Naive thymus-derived CD8-positive, alpha-beta T cell (primary cell): ENCODE measurements at places on chromosomes 13 and 19. TPM values are rescaled to one million over a fixed set of nuclear protein-coding genes. Genes with fewer than 3 reads are reported as not detected.

The FUT3 gene
- total RNA-seq, result not detected

DNA sequence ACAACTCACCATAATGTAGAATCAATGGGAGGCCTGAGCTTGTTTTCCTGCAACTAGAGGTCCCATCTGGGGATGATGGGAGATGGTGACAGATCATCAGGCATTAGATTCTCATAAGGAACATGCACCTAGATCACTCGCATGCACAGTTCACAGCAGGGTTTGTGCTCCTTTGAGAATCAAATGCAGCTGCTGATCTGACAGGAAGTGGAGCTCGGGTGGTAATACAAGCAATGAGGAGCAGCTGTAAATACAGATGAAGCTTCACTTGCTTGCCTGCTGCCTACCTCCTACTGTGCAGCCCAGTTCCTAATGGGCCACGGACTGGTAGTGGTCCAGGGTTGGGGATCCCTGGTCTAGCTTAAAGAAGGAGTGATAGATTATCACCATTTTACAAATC, 33.0 kb downstream of the KPNA3 start:
- no peak for DNase-seq
- H3K4me3 ChIP-seq, result peak overlapping the region; percentile 38
- H3K27ac ChIP-seq, result peak overlapping the region; percentile 82
- peaks cover 25% of the 10 kb centered on the region for H3K36me3 ChIP-seq
- no peaks in the 10 kb centered on the region for H3K27me3 ChIP-seq

DNA sequence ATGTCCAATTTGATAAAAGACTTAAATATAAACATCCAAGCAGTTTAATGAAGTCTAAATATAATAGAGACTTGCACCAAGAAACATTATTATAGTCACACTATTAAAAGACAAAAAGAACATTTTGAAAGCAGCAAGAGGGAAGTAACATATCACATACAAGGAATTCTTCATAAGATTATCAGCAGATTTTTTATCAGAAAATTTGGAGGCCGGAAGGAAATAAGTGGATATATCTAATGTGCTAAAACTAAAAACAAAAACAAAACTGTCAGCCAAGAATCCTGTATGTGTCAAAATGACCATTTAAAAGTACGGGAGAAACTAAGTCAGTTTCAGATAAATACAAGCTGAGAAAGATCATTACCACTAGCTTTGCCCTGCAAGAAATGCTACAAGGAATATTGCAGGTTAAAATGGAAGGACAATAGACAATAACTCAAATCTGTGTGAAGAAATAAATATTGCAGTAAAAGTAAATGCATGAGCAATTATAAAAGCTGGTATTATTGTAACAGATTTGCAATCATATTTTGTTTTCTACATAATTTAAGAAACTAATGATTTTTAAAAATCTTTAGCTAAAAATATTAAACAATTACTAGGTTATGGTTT, 1665.9 kb upstream of the PCDH20 start:
- no peak overlapping the region for H3K4me3 ChIP-seq
- no peak overlapping the region for H3K27ac ChIP-seq
- no peaks in the 10 kb centered on the region for H3K4me1 ChIP-seq
- DNase-seq, result no peak
- no peaks in the 10 kb centered on the region for H3K27me3 ChIP-seq
- H3K36me3 ChIP-seq, result no peaks in the 10 kb centered on the region

The ZNF208 gene
- 3.3 TPM for total RNA-seq

DNA sequence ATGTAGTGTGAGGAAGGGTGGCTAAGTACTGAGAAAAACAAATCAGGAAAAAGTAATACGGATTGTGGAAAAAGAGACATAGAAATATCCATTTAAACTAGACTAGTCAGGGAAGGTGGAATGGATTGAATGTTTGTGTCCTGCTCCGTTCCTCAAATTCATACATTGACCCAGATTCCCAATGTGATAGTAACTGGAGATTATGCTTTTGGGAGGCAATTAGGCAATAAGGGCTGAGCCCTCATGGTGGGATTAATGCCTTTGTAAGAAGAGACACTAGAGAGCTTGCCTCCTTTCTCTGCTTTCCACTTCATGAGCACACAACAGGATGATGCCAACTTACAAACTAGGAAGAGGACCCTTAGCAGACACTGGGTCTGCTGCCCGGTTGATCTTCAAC, 765.2 kb upstream of the GPC6 start:
- H3K4me3 ChIP-seq, result no peak overlapping the region
- no peak overlapping the region for H3K27ac ChIP-seq
- no peaks in the 10 kb centered on the region for H3K27me3 ChIP-seq
- no peaks in the 10 kb centered on the region for H3K4me1 ChIP-seq
- H3K36me3 ChIP-seq, result no peaks in the 10 kb centered on the region

DNA sequence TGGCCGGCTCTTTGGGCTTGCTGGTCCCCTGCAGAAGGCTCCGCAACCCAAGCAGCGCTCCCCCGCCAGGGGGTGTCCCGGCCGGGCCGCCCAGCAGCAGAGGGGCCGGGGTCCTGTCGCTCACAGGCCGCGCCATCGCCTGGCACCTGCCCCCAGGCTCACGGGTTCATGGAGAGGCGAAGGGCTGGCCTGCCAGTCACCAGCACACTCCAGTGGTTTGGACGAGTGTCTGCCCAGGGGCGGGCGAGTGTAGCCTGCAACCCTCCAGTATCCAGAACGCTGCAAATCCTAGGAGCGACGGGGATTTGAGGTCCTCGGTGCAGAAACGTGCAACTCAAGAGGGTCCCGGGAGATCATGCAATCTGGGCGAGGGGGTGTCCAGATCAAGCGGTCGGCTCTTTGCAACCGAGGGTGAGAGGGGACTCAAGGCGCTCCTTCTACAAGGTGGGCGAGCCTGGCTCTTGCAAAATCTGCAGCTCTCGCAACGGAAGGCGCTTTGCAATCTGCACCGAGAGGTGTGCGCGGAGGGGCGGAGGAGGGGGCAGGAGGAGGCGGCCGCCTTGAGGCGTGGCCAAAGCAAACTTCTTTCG, at the start of gene DBP:
TSS of gene DBP (minus strand) at position 521 of the 590 bp plus-strand sequence. CDS start at position 136, 385 bp downstream.
- peaks cover 4% of the 10 kb centered on the region for H3K36me3 ChIP-seq
- peak within 1 kb of the TSS; percentile 98 for H3K4me3 ChIP-seq
- no peaks in the 10 kb centered on the region for H3K27me3 ChIP-seq

- no peak overlapping the region for H3K4me3 ChIP-seq
- no peaks in the 10 kb centered on the region for H3K36me3 ChIP-seq
- no peak overlapping the region for H3K27ac ChIP-seq
- no peaks in the 10 kb centered on the region for H3K4me1 ChIP-seq
- DNase-seq, result no peak
These were observed 300.5 kb downstream of the NALCN start for GRCh38 chr13:101115762-101116171.

The MIDN gene
- 31.2 TPM for total RNA-seq

- H3K4me3 ChIP-seq, result peak overlapping the region; percentile 100
- DNase-seq, result peak; percentile 49
- peak overlapping the region; percentile 99 for H3K27ac ChIP-seq
- H3K4me1 ChIP-seq, result peaks cover 31% of the 10 kb centered on the region
- peaks cover 6% of the 10 kb centered on the region for H3K36me3 ChIP-seq
These were observed 991 bp downstream of the ABHD17A start for GRCh38 chr19:1884291-1884718.

DNA sequence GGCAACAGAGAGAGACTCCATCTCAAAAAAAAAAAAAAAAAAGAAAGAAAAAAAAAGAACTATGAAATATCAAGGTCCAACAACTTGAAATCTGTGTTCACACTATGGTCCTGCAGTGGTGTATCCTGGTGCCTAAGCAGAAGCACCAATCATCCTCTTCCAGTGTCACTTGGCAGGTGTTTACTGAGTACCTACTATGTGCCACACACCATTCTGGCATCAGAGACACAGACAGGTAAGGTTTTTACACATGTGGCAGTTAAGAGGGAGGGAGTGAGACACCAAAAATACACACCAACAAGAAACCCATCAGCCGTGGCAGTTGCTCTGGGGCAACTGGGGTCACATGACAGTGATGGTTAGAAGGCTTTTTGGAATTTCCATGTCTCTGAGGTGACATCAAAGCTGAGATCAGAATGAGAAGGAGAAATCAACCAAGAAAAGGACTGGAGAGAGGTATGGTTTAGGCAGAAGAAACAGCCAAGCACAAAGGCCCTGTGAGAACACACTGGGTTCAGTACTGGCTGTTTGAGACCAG, 17.6 kb downstream of the PBX4 start:
- peak overlapping the region; percentile 94 for H3K27ac ChIP-seq
- no peaks in the 10 kb centered on the region for H3K27me3 ChIP-seq

- H3K27me3 ChIP-seq, result no peaks in the 10 kb centered on the region
- DNase-seq, result no peak
- H3K4me3 ChIP-seq, result no peak overlapping the region
- H3K36me3 ChIP-seq, result no peaks in the 10 kb centered on the region
- peaks cover 4% of the 10 kb centered on the region for H3K4me1 ChIP-seq
These were observed 4.9 kb upstream of the TIMM13 start for GRCh38 chr19:2432131-2432848.

DNA sequence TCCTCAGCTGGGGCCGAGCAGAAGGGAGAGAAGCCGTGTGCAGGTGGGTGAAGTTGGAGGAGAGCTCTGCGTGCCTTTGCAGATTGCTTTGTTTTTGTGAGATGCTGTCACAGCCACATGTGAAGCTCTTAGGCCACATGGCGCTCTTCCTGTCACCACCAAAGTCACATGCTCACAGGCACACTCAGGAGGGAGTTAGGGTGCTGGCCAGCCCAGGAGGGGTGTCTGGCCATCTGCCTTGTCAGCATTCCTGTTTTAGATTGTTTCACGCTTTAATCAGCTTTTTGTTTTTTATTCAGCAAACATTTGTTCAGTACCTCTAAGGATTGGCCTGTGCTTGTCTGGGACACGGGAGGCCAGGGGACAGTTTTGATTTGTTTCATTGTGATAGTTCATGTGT, 21.9 kb downstream of the GPATCH1 start:
- peak overlapping the region; percentile 60 for H3K27ac ChIP-seq
- peaks cover 81% of the 10 kb centered on the region for H3K36me3 ChIP-seq
- peaks cover 4% of the 10 kb centered on the region for H3K4me1 ChIP-seq
- H3K27me3 ChIP-seq, result no peaks in the 10 kb centered on the region

- no peaks in the 10 kb centered on the region for H3K4me1 ChIP-seq
- DNase-seq, result no peak
- no peak overlapping the region for H3K27ac ChIP-seq
- H3K36me3 ChIP-seq, result no peaks in the 10 kb centered on the region
- no peaks in the 10 kb centered on the region for H3K27me3 ChIP-seq
These were observed 554.1 kb upstream of the KLHL1 start for GRCh38 chr13:70662231-70662940.

The TMEM255B gene
- 0.71 TPM for total RNA-seq

The ABHD8 gene
- total RNA-seq, result 10.4 TPM

- no peak overlapping the region for H3K27ac ChIP-seq
- peaks cover 32% of the 10 kb centered on the region for H3K36me3 ChIP-seq
- H3K4me1 ChIP-seq, result peaks cover 22% of the 10 kb centered on the region
- no peaks in the 10 kb centered on the region for H3K27me3 ChIP-seq
- no peak overlapping the region for H3K4me3 ChIP-seq
- no peak for DNase-seq
These were observed 8.2 kb downstream of the PROZ start for GRCh38 chr13:113166681-113167080.

- no peak overlapping the region for H3K4me3 ChIP-seq
- H3K27me3 ChIP-seq, result peaks cover 3% of the 10 kb centered on the region
- no peak overlapping the region for H3K27ac ChIP-seq
These were observed 16.4 kb downstream of the FBN3 start for GRCh38 chr19:8132858-8133458.

The KLF5 gene
- total RNA-seq, result 5.3 TPM

DNA sequence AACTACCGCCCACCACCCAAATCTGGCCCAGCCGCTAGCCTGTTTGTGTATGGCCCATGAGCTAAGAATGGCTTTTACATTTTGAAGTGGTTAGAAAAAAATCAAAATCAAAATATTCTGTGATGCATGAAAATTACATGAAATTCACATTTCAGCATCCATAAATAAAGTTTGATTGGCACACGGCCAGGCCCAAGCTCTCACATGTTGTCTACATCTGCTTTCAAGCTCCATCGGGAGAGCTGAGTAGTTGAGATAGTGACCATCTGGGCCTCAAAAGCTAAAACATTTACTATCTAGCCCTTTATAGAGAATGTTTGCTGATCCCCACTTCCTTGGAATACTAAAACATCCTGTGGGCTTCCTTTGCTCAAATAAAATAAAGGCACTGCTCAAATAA, 14.5 kb downstream of the RFX2 start:
- H3K36me3 ChIP-seq, result no peaks in the 10 kb centered on the region
- H3K27me3 ChIP-seq, result no peaks in the 10 kb centered on the region
- peaks cover 10% of the 10 kb centered on the region for H3K4me1 ChIP-seq
- H3K4me3 ChIP-seq, result no peak overlapping the region
- DNase-seq, result no peak

GRCh38 chr19:1422943-1423342, 15.3 kb upstream of the RPS15 start:
- H3K27me3 ChIP-seq, result no peaks in the 10 kb centered on the region
- H3K4me1 ChIP-seq, result no peaks in the 10 kb centered on the region
- no peak overlapping the region for H3K27ac ChIP-seq
- DNase-seq, result no peak

GRCh38 chr19:57841122-57841763, 8.4 kb upstream of the ZNF587 start:
- H3K4me1 ChIP-seq, result peaks cover 18% of the 10 kb centered on the region
- DNase-seq, result no peak
- peaks cover 72% of the 10 kb centered on the region for H3K36me3 ChIP-seq
- no peak overlapping the region for H3K27ac ChIP-seq

DNA sequence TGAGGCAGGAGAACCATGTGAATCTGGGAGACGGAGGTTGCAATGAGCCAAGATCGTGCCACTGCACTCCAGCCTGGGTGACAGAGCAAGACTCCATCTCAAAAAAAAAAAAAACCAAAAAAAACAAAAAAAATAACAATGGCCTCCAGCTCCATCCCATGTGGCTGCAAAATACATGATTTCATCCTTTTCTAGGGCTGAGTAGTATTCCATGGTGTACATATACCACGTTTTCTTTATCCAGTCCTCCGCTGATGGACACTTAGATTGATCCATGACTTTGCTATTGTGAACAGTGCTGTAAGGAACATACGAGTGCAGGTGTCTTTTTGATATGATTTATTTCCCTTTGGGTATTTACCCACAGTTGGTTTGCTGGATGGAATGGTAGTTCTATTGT, 20.9 kb upstream of the LSM14A start:
- no peak overlapping the region for H3K27ac ChIP-seq
- H3K27me3 ChIP-seq, result no peaks in the 10 kb centered on the region
- no peaks in the 10 kb centered on the region for H3K36me3 ChIP-seq

The SAE1 gene
- 44.5 TPM for total RNA-seq

- H3K4me1 ChIP-seq, result peaks cover 12% of the 10 kb centered on the region
- H3K27me3 ChIP-seq, result no peaks in the 10 kb centered on the region
- no peak overlapping the region for H3K27ac ChIP-seq
- no peak for DNase-seq
- H3K36me3 ChIP-seq, result no peaks in the 10 kb centered on the region
- H3K4me3 ChIP-seq, result no peak overlapping the region
These were observed 5.4 kb upstream of the PRKACA start for GRCh38 chr19:14122924-14123323.

The FCAR gene
- not detected for total RNA-seq

The LYL1 gene
- 6.6 TPM for total RNA-seq

The CEACAM20 gene
- not detected for total RNA-seq
